ENCODE measurements at places on chromosomes 11 and 22.
A peak's percentile ranks its signal among the peaks of the same experiment; 100 is the strongest.

DNA sequence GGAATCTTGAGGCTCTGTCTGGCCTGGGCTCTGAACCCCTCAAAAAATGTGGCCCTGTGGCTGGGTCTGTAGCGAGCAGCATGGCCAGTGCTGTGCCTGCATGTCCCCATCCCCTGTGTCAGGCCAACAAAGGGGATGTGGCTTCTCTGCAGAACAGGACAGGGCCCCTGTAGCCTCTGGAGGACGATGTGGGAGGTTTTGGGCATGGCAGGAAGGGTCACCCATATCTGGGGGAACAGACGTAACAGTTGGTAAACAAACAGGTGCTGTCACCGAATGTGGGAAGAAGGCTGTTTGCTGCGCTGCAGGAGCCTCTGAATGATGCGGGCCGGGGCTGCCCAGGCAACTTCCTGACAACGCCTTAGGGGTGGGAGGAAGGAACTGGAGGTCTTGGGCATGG is 35.0 kb downstream of the LRP5 start:
- DNase-seq = no peak

DNA sequence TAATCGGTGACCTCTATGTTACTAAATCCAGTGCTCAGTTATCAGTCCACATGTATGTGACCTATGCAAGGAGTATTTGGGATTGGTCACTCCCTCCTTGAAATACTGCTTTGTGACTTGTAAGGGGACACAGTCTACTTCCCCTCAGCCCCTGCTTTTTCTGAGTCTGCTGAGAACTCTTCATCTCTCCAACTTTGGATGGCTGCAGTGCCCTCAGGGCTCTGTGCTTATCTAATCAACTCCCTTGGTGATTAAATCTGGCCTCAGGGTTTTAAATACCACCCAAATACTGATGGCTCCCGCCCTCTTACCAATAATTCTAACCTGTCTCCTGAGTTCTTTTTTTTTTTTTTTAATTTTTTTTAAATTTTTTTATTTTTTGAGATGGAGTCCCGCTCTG is 40.2 kb downstream of the FAM118A start:
- no peak for DNase-seq

DNA sequence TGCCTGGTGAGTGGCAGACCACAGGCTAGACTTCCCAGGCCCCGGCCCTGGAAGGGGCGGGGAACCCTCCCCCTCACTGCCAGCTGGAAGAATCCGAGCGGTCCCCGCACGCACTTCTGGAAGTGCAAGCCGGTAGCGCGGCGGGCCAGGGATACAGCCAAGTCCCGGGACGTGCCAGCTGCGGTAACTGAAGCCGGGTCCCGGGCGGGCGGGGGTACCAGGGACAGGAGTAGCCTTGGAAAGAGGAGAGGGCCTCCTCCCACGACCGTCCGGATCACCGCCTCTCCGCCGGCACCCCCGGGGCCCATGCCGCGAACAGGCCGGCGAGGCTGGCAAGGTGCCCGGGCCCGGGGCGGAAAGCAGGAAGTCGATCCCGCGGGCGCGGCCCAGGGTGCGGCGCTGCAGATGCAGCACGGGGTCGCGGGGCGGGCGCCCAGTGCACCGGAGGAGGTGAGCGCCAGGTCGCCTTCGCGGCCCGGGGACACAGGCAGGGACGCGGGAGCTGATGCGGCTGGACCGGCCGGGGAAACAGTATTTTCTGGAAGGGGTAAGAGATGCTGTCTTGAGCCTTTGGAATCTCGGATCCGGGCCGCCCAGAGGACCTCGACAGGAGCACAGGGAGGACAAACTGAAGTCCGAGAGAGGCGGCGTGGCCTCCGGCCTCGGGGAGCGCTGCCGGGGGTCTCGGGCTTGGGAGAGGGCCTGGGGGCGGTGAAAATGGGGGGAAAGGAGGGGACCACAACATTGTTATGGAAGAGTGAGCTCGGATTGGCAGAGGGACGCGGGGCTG is 783 bp upstream of the SLC35C1 start:
- peak; percentile 62 for DNase-seq

GRCh38 chr11:64225608-64226506 is at the start of the genes NUDT22 and TRPT1:
Gene NUDT22 (plus strand): TSS chr11:64226274. CDS start chr11:64226653, 379 bp downstream.
Gene TRPT1 (minus strand): TSS chr11:64226186. CDS start chr11:64225860, 326 bp downstream.
- peak; percentile 90 for DNase-seq

- no peak for DNase-seq
Observed at GRCh38 chr11:39367534-39367933, 2091.9 kb downstream of the LRRC4C start.

DNA sequence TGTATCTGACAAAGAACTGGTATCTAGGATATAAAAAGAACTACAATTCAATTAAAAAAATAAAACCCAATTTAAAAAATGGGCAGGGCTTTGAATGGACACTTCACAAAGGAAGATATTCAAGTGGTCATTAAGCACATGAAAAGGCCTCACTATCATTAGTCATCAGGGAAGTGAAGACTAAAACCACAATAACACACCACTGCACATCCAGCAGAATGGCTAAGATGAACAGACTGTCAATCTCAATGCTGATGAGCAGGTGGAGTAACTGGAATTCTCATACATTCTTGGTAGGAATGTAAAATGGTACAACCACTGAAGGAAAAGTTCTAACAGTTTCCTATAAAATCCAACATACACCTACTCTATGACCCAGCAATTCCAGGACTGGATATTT is 8.9 kb downstream of the HPS4 start:
- DNase-seq = no peak

DNA sequence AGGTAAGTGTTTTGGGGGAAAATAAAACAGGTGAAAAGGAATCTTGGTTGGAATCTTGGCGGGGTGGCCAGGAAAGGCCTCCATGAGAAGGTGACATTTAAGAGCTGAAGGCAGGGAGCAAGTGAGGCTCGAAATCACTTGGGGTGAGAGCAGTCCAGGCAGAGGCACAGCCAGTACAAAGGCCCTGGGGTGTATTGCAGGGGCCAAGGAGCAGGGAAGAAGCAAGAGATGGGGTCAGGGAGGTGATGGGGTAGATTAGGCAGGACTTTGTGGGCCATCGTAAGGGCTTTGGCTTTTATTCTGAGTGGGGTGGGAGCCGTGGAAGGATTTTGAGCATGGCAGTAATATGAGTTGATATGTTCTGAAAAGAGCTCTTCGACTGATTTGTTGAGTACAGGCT is 551.1 kb downstream of the MN1 start:
- no peak for DNase-seq

GRCh38 chr11:130581646-130582045 is 133.2 kb downstream of the ADAMTS15 start:
- no peak for DNase-seq

GRCh38 chr22:46970411-46971098 is 208.1 kb downstream of the TBC1D22A start:
- no peak for DNase-seq

DNA sequence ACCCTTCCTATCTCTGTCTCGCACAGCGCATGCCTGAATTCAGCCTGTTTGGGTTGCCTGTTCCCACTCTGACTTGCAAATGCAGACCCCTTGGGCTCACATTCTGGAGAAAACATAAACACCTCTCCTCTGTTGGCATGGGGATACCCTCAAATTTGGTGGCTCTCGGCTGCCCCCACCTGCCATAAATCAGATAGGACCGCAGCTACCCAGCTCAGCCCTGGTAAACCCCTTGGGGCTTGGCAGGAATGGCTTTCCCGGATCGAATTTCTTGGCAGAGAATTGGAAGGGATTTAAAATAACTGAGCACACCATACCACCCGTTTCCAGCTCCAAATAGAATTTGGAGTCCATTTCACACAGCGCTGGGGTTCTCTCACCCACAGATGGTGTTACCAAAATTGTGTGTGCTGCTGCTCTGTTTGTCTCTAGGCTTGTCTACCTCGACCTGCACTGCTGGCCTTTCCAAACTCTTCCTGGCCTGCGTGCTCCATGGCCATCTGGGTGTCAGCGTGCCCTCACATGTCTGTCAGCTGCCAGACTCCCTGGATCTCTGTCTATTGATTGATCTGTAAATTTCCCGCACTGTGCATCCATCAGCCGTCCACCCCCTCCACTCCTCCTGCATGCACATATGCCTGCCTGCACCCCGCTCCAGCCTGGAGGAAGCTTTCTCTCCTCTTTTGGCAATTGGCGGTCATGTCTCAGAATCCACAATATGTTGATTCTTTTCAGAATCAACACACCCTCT is 134.0 kb downstream of the NTM start:
- no peak for DNase-seq

GRCh38 chr11:23206741-23207336 is 346.6 kb upstream of the CCDC179 start:
- DNase-seq = no peak

GRCh38 chr11:67504005-67504949 is 886 bp downstream of the PITPNM1 start:
- peak; percentile 28 for DNase-seq

DNA sequence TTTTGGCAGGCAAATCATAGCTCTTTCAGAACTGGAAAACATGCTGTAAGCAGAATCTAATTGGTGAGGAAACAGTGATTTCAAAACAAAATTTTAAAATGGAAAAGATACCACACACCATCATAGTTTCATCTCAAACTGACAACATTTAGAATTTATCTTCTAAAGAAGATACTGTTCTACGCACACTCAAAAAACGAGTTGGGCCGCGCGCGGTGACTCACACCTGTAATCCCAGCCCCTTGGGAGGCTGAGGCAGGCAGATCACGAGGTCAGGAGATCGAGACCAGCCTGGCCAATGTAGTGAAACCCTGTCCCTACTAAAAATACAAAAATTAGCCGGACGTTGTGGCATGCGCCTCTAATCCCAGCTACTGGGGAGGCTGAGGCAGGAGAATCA is 44.2 kb upstream of the ADSL start:
- no peak for DNase-seq

- DNase-seq = no peak
Observed at GRCh38 chr11:15943418-15944197, 412.7 kb downstream of the SOX6 start.

DNA sequence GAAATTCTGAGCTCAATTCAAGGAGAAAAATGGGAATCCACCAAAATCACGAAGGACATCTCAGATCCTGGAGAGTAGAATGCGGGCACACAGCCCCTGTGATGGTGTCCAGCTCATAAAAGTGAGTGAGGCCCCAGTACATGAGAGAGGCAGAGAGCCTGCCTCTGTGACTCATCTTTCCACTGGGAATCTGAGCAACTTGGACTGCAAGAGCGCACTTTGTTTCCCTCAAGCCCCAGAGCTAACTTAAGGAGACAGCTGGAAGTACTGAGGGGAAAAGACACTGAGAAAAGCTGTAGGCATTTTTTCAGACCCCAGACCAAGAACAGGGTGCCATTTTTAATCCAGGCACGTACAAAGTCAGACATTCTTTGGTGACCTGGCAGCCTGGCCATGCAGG is 273.7 kb downstream of the C11orf87 start:
- DNase-seq = no peak

- DNase-seq = no peak
Observed at GRCh38 chr11:69541001-69541285, 59.5 kb downstream of the LINC01488 start.

GRCh38 chr11:110469127-110469526 is 39.4 kb downstream of the FDX1 start:
- DNase-seq = no peak

- DNase-seq = no peak
Observed at GRCh38 chr11:42806191-42806590, 505.6 kb upstream of the API5 start.

GRCh38 chr11:108206969-108207682 is 15.3 kb downstream of the NPAT start:
- no peak for DNase-seq

DNA sequence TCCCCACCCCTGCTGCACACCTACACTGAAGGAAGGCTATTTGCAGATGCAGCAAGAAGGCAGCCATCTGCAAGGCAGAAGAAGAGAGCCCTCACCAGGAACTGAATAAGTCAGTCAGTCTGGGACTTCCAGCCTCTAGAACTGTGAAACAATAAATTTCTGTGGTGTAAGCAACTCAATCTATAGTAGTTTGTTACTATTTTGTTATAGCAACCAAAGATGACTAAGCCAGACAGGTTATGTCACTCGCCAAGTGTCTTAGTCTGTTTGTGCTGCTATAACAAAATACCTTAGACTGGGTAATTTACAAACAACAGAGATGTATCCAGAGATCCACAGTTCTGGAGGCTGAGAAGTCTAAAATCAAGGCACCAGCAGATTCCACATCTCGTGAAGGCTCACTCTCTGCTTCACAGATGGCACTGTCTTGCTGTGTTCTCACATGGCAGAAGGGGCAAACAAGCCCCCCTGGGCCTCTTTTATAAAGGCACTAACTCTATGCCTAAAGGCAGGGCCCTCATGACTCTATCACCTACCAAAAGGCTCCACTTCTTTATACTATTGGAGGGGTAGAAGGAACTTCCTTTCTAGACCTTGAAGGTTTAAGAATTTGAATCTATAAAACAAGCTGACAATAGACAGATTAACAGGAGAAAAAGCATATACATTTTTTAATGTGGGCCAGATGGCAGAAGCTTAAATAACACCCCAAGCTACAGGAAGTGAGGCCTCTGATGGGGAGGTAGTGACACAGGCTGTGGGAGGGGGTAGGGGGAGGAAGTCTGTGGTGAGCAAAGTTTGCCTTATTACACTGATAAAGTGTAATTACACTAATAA is 12.3 kb downstream of the APOL6 start:
- DNase-seq = no peak

DNA sequence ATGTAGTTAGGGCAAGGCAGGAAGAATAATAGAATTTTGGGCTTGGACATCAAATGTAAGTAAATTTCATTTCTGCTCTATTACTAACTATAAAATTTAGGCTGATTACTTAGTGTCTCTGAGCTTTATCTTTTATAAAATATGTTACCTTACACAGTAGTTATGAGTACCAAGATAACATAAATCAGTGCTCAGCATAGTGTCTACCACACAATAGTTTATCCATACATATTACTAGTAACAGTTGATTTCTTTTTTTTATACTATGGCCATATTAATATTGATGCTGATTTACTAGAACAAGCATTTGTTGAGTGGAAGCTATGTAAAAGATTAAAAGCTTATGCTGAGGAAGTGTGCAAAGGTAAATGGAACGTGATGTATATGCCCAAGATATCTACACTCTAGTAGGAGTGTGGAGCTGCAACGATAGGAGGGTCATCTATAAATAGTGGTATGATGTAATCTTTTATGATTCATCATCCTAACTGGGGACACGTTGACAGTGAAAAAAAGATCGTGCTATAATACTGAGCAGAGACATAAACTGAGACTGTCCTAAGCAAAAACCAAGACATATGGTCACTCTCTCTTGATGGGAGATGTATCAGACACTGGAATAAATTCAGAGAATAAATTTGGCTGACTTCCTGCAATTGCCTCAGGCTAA is 8.7 kb upstream of the SLC5A12 start:
- no peak for DNase-seq

DNA sequence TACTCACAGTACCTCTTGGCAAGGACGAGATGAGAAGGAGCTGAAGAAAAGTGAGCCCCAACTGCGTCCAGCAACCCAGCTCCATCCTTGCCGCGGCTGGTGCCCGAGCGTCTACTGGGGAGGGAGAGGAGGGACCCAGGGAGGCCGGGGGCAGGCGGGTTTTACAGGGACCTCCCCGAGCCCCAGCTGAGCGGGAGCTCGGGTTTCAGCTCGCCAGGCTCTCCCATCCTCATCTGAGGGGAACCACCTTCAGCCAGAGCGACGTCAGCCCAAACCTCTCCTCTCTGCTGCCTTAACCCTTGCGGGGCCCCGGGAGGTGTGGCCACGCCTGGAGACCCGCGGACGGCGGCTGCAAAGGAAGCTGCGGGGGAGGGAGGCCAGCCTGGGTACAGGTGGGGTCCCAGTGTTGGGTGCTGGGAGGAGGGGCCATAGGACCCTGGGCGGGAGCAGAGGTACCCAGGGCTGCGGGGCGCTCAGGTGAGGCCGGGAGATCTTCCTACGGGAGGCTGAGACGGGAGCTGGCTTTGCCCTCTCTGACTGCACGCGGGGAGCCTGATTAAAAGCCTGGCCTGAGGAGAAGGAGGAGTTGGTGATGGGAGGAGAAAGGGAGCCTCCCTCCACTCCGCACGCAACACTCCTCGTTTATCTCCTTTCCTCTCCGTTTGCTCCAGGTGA is at the start of gene PAMR1:
Gene PAMR1 (minus strand): TSS at position 116 of the 675 bp plus-strand sequence. CDS start 31 bp downstream, at position 85.
- DNase-seq = peak; percentile 85

Measured in hindlimb muscle (tissue), 1 donor.